Stimulated activated CD4-positive, alpha-beta T cell treated with anti-CD3 and anti-CD28 coated beads, Interleukin-15, amount 100 ng/mL, for 1 hour (primary cell): ENCODE measurements at places on chromosomes 1 and 21.

DNA sequence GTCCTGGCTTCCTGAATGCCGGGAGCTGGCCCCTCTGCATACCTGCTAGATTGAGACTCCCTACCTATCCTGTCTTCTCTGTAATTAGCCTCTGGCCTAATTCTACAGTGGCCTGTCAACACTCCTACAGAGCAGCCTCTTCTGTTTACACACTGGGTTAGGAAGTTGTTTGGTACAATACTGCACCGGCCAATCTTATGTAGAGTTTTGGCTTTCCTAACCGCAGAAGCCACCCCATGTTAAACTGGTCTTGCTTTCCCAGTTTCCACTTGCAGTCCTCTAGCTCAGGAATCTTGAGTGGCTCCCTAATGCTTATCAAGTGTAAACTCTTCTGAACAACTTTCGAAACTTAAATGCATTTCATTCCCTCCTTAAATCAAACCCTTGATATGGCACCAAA is 42.8 kb downstream of the DPH5 start:
- DNase-seq = no peak

DNA sequence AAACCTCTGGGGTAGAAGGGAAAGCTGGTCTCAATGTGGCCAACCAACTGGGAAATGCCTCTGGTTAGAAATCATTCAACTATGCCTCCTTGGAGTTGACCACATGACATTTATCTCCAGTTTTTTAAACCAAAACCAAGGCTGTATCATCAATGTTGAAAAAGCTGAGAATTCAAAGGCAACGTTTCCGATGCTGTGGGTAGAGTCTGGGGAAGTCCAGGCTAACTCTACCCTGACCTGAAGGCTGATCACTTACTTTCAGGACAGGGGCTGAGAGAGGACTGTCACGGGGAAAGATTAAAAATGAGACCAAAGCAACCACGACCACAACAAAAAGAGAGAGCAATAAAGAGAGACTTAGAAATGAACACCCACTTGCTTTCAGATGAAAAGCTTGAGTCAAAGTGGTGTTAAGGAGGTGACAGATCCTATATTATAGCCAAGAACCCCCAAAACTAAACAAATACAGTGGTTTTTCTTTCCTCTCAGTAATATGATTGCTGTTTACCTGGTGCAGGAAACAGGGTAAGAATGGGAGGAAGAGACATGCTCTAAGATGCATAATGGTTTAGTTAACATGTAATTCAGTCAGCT is 90.8 kb upstream of the TNFSF4 start:
- DNase-seq = no peak

GRCh38 chr21:24955275-24955961 is 651.9 kb downstream of the MRPL39 start:
- no peak for DNase-seq

GRCh38 chr1:213183036-213183672 is 132.1 kb downstream of the RPS6KC1 start:
- DNase-seq = no peak

GRCh38 chr1:40977716-40978115 is 1.8 kb upstream of the CTPS1 start:
- no peak for DNase-seq

- no peak for DNase-seq
Measured at GRCh38 chr1:107649023-107649422, 316.0 kb downstream of the VAV3 start.
